Jurkat, Clone E6-1 (cell line): ENCODE measurements at places on chromosomes 2 and 18.

DNA sequence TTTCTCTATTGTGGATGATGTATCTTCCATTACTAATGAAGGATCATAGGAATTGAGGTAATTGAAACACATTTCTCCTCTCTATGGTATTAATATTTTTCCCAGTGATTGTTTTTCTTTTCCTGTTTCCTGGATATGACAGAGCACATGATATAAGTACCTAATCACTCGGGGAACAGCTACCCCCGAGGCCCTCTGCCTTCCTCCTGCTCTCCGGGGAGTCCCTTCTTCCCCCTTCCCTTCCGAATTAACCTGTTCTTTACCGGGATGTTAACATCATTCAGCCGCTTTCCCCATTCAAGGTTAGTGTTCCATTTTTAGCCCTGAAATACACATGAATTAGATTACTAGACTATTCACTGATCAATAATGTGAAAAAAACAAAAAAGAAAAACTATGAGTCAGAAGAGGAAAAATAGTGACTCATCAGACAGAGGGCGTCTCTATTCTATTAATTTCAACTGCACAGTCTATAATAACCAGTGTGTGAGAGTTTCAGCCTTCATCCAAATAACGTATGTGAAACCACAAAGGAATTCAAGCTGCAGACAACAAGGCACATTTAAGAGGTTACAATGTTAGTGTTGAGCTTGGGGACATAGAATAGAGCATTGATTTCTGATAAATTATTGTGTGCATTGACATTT is 450.8 kb downstream of the DLGAP1 start:
- no peak for DNase-seq

GRCh38 chr2:40483549-40484243 is 31.8 kb upstream of the SLC8A1 start:
- no peak for DNase-seq

GRCh38 chr2:202814226-202814625 is 57.3 kb downstream of the ICA1L start:
- DNase-seq, result no peak

- no peak for DNase-seq
These were observed 120.0 kb downstream of the MAP4K4 start for GRCh38 chr2:101817481-101817880.

DNA sequence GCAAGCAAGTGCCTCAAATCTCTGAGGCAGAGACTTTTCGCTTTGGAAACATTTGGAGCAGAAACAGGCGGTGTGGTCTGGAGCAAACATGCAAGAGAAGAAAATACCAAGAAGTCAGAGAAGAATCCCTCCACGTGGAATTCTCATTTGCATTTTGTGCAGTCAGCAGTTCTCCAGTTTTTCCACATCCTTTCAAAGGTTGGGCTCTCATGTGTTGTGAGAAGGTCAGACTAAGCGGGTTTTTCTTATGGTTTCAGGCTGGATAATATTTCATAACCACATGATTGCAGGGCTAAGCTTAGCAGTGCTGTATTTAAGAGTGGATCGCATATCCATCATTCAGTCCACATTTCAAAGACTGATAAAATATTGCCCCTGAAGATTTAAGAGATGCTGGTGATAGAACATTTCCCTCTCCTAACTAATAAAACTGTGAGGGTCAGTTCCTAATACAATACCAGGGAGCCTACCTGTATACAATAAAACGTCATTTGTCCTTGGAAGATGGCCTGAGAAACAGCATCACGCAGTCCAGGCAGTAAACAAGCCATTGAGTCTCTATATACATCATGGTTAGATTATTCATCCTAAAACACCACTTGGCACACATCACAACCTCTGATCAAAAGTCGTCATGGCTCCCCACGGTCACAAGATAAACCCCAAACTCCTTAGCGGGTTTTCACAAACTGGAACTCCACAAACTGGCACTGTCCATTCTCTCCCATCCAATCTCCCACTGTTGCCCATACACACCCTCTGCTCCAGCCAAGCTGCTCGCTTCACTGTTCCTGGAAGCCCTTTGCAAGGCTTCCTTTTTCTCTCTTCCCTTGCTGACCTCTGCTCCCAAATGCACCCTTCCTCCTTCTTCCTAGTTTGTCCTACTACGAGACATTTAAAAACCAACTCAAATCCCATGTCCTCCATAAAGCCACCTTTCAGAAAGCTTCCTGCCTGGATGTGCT is 31.5 kb downstream of the ANKRD44 start:
- no peak for DNase-seq

DNA sequence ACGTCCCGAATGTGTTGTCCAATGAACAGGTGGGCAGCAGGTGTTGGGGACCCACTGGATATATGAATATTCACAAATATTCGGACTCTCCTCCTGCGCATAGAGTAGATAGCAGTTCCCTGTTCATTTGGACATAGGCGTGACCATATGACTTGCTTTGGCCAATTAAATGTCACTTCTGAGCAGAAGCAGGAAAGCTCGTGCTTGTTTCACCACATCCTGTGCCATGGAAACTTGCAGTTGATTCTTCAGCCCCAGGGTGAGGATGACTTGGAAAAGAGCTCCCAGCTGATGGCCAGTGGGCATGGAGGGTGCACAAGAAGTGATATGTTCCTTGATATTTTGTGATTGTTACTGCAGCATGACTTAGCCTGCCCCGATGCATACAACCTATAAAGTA is 52.6 kb downstream of the PTPRM start:
- DNase-seq, result peak; percentile 1

- no peak for DNase-seq
These were observed 1204.5 kb upstream of the ZEB2 start for GRCh38 chr2:145724311-145724898.

DNA sequence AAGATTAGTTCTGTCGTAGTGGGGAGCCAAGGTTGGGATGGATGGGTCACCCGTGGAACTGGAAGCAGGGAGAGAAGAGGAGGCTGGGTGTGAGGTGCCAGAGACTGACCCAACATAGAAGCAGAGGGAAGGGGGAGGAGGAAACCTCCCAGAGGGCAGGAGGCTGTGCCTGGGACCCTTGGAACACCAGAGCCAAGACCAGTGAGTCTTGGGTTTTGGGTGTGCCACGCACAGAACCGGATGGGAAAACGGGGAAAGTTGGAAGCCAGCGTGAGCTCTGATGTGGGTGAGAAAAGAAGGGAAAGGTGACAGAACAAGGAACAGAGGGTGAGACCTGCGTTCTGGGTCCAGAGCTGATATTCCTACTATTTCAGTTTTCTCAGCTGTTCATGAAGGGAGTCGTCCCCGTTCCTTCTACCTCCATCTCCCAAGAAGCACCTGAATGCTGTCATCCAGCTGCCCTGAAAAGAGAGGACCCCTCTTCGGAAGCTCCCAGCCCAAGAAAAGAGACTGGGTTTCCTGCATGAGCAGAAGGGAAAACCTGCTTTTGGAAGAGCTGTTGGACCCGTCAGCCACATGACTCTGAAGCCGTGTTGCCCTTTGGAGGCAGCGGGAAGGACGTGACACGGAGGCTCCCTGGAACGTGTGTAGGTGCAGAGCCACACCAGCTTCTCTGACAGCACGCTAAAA is 250.1 kb downstream of the NDUFA10 start:
- no peak for DNase-seq

- DNase-seq, result no peak
These were observed 239.1 kb downstream of the TGIF1 start for GRCh38 chr18:3689091-3689490.

- DNase-seq, result no peak
These were observed 135.5 kb downstream of the NAPG start for GRCh38 chr18:10661317-10661716.

- DNase-seq, result no peak
These were observed 9.9 kb upstream of the PDE11A start for GRCh38 chr2:178082408-178083045.

DNA sequence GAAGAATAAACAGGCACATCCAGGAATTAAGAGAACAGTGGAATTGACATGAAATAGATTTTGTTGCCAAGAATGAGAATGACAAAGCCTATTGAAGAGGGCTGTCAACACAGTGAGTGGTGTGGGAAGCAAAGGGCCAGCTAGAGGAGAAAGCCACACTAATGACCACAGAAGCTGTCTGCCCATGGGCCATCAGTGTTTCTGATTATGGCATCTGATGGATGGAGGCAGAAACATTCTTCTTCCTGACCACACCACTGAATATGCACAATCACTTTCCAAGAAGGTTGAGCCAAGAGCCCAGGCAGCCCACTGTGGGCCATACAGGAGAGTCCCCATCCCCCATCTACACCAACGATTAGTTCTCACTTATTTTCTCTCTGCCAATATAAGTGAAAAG is 146.0 kb upstream of the SH3BP4 start:
- DNase-seq, result no peak

GRCh38 chr2:65165558-65165957 is 35.7 kb upstream of the RAB1A start:
- DNase-seq, result no peak

- peak; percentile 57 for DNase-seq
These were observed 121.0 kb downstream of the GYPC start for GRCh38 chr2:126776692-126777619.

DNA sequence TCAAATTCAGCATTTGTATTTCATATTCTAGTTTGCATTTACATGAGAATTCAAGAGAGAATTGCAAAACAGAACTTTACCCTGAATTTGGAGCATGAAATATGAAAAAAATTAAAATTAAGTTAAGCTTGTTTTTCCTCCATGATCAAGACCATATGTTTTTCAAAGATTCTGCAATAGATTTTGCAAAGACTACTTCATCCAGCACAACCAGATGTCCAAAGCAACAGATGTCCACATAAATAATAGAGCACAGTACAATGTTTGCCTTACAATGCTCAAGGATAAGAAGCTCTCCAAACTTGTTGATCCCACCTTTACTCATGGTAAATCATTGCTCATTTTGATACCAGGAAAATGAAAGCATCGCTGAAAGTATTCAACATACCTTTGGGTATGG is 25.6 kb downstream of the FAP start:
- no peak for DNase-seq

- DNase-seq, result no peak
These were observed 202.9 kb downstream of the NDUFA10 start for GRCh38 chr2:239822146-239822831.

- no peak for DNase-seq
These were observed 28.3 kb downstream of the TNS1 start for GRCh38 chr2:217974389-217975005.

DNA sequence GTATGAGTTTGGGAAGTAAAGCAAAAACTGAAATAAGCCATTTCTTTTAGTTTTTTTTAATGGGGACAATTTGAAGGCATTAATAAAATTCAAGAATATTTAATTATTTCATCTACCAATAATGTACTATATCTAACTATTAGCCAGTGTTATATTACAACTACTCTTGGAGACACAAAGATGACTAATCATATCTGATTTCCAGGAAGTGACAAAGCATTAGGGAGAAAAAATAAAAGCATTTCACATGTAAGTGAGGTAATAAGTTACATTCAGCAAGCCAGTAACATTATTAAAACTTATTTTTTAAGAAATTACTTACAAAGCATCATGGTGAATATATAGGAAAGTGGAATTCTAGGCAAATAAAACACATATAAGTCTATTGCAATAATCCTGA is 781.3 kb upstream of the NRXN1 start:
- DNase-seq, result no peak

DNA sequence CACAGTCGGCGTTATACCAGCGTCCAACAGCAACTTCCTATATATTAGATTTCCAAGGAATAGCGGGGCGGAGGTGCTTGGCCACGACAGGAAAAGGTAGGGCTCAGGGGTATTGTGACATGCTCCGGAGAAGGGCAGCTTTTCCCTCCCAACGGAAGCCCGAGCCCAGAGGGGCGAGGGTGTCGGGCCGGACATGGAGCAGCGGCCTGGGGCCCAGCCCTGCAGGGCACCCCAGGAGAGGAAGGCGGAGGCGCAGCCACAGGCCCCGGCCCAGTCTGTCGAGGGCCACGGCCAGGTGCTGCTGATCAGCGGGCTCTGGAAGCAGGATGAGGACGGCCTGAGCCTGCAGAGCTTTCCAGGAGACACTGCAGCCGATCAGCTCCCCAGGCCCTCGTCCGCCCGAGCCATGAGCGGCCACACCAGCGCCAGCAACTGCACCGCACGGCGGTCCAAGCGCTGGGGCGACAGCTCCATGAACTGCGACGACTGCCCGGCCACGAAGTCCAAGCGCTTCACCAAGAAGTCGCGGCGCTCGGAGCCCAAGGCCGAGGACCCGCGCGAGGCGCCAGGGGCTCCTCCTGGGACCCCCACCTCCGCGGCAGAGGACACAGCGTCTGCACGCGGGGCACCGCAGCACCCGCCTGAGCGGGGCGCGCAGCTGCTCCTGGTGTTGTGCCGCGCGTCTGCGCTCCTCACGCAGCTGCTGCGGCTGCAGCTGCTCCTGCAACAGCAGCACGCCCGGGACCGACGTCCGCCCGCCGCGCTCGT is 5.6 kb upstream of the SPATA3 start:
- DNase-seq, result no peak

GRCh38 chr2:172200495-172201085 is 97.9 kb upstream of the DLX2 start:
- no peak for DNase-seq

DNA sequence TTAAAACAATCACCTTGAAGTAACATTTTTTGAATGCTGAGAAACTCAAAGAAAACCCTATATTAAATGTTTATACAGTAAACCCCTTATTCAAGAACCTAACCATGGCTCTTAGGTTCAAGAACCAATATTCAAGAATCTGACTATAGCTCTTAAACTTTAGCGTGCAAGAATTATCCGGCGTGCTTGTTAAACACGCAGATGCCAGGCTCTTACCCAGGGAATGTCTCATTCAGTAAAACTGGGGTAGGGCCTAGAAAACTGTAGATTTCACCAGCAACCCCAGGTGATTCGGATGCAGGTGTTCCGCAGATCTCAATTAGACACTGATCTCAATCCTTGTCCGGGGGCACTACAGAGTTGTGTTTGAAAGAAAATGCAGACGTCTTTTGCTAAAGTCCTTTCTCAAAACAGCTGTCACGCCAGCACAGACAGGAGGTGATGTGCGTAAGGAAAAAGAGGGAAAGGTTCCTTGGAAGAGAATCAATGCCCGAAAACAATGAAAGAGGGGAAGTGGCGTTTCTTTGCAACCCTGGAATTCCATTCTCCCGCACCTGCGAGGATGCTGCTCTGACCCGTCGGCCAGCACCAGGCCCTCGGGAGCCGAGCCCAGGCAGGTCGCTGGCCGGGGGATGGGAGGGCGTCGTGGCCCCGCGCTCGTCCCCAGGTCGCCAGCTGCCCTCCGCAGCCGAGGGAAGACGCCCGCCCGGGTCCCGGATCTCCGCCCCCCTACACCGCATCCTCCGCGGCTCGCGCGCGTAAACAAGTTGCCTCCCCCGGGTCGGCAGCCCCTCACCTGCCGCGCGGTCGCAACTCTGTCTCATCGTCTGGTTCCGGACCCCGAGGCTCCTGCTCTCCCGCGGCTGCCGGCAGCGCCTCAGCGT is 851 bp downstream of the EIF2AK3 start:
- DNase-seq, result no peak

- DNase-seq, result no peak
These were observed 23.6 kb upstream of the NEB start for GRCh38 chr2:151757861-151758260.

- DNase-seq, result peak; percentile 38
These were observed 63.6 kb downstream of the CIB4 start for GRCh38 chr2:26577442-26578112.

GRCh38 chr2:26786207-26787028 is 562 bp downstream of the CENPA start:
- DNase-seq, result no peak
